ENCODE measurements at places on chromosomes 7 and 10. TPM values are rescaled to one million over a fixed set of nuclear protein-coding genes. Genes with fewer than 3 reads are reported as not detected.

Gene ANKRD61
- not detected for total RNA-seq

Gene SPDYE6
- not detected for total RNA-seq

Gene CYP2C8
- not detected for total RNA-seq

Gene PLEKHS1
- not detected for total RNA-seq

Gene RBP3
- total RNA-seq: not detected

Gene KAZALD1
- 54.2 TPM for total RNA-seq

Gene ANXA8L1
- total RNA-seq: 0.32 TPM

Gene IFIT1
- 33.3 TPM for total RNA-seq

Gene GPNMB
- 218 TPM for total RNA-seq

Gene SPACDR
- 0.26 TPM for total RNA-seq

Gene HOXA9
- total RNA-seq: 29.9 TPM

Gene UPK3B
- total RNA-seq: 0.54 TPM

Gene GALNT17
- total RNA-seq: under 0.01 TPM

Gene NEUROG3
- total RNA-seq: not detected

Gene ADAP1
- 2.4 TPM for total RNA-seq

Gene LRRC72
- not detected for total RNA-seq

Gene SYNPO2L
- not detected for total RNA-seq

Gene ARHGEF5
- 5.6 TPM for total RNA-seq

Gene POLR2J
- total RNA-seq: 20.5 TPM

Measured in articular chondrocyte of knee joint (primary cell).